Activated naive CD8-positive, alpha-beta T cell treated with anti-CD3 and anti-CD28 coated beads for 36 hours (primary cell): ENCODE measurements at places on chromosomes 3 and 15. TPM values are rescaled to one million over a fixed set of nuclear protein-coding genes. Genes with fewer than 3 reads are reported as not detected.

DNA sequence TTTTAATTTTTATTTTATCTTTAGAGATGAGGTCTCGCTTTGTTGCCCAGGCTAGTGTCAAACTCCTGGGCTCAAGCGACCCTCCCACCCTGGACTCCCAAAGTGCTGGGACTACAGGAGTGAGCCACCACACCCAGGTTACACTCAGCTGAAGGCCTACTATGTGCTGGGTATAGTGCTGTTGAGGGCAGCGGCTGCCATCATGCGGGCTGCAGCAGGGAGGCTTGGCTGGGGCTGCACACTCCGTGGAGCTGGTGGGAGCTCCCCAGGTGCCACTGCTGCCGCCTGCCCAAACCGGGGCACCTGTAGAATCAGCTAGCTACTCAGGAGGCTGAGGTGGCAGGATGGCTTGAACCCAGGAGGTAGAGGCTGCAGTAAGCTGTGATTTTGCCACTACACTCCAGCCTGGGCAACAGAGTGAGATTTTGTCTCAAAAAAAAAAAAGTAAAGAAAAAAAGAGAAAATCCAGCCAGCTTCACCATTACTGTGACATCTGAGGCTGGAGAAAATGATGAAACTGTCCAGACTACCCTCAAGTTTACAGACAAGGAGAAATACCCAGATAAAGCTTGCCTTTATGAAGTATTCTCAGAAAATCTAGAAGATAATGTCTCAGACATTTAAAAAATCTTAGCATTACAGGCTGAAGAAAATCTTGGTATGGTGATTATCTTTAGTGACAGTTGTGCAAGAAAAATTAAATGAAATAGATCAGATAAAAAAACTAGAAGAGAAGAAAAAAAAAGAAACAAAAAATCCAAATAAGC, 42.1 kb downstream of the CRABP1 start:
- DNase-seq = no peak

- no peak for DNase-seq
Observed at GRCh38 chr3:127103080-127103479, 89.9 kb upstream of the PRR23E start.

DNA sequence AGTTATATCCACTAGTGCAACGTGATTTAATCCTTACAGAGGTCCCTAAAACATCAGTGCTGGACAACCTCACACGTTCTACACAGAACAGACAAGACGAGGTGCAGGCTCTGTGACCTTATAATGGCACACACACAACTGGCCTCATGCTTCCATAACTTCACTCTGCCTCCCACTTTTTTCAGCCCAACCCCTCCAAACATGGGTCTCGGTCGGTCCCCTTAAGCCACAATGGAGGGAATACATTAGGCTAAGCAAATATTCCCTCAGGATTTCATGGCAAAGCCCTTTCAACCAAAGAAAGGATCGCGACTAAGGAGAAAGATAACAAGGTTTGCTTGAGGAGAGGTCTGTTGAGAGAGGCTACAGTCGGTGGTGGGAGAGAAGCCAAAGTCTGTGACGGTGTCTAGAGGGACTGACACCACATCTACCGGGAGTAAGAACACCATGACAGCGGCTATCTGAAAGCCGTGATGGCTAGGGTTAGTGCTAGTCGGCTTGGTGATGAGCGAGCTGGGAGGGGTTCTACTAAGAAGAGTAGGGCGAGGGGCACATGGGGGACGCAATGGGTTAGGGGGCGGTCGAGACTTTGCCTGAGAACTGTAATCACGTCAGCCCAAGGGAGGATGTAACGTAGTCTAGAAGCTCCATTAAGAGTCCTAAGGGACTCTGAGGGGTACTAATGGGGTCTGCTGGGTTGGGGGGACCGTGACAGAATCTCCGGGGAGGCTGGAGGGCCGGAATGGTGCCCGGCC, 1.0 kb downstream of the MYO9A start:
- no peak for DNase-seq

GRCh38 chr3:22334996-22335395, 584.0 kb upstream of the ZNF385D start:
- no peak for DNase-seq

- DNase-seq = no peak
Observed at GRCh38 chr3:188001093-188001492, 152.9 kb upstream of the LPP start.

- no peak for DNase-seq
Observed at GRCh38 chr15:28921919-28922706, 36.3 kb downstream of the APBA2 start.

GRCh38 chr3:13891492-13892073, 11.7 kb upstream of the WNT7A start:
- DNase-seq = no peak

DNA sequence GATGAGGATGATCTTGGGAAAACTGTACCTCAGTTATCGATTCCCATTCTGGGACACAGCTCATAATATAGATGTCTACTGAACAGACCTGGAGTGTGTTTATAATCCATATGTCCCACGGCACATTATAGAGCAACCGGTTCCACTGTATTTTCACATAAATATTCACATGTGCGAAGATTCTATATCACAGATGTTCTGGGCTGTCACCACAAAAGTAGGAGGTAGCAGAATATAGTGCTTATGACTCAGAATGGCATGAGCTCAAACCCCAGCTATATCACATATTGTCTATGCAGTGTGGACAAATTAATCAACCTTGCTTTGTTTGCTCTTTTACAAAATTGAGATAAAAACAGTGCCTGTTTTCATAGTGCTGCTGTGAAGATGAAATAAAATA, 640.3 kb upstream of the ADAMTS9 start:
- no peak for DNase-seq

DNA sequence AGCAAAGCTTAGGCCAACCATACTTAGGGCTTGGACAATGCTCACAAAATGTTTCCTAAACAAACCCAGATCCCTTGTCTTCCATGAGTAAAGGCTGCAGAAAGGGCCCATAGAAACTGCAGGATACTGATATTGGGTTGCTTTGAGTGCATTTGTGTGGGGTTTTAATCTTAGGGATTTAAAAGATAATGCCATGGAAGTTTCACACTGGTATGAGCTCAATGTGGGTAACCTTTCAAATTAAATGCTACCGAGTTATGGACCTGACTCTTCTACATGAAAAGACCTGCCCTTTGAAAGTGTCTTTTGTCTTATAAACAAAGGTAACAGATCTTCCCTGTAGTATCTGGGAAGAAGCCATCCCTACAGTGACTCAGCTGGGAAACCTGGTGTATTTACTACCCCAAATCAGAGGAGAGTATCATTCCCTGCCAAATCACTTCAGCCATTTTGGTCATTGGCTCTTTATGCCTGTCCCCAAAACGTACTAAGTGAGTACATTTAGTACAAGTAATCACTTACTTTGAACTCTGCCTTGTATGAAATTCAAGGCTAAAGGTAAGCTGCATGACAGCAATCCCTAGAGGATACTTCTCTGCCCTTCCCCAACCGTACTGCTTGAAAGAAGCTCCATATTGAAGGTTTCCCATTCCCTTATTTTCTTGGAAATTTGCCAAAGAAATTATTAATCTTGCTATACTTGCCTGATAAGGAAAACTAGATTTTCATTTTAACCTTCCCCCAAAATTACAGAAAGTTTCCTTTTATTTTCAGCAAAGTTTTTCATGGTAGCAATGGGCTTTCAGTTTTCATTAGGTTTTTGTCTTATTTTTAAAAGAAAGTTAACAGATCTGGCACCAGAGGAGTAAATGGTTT, 7.2 kb downstream of the TM4SF1 start:
- no peak for DNase-seq

GRCh38 chr15:55014391-55015092, 182.2 kb downstream of the RSL24D1 start:
- DNase-seq = no peak

GRCh38 chr15:52228921-52229320, 37.7 kb upstream of the GNB5 start:
- DNase-seq = no peak

DNA sequence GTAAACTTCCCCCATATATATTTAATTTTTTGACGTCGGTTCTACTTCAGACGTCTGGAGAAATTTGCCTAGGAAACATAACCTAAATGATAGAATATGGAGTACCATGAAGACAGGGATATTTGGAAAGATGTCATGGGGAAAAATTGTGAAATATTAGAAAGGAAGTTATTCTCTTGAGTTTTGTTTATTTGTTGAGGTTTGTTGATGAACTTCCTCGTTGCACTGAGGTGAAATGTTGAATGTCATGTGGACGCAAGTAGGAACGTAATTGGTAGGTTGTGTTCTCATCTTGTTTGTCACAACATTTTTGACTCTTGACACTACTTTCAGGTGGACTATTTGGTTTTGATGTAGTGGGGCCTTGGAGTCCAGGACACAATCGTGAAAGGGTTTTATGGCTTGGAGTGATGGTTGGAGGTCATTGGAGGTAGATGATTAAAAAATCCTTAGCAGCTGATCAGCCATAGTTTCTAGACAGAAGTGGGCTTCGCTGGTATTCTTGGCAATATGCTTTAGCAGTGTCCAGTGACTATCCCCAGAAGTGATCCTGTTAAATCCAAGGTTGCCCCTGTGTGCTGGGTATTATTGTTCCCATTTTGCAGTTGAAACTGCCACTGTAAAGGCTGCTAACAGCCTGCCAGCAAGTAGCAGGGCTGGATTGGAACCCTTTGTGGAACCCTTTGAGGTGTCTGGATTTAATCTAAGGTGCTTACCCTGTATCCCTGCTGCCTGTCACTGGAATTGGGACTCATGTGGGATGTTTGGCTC, 1.5 kb downstream of the ABHD5 start:
- DNase-seq = no peak

- no peak for DNase-seq
Observed at GRCh38 chr3:182949688-182950087, 30.6 kb downstream of the DCUN1D1 start.

DNA sequence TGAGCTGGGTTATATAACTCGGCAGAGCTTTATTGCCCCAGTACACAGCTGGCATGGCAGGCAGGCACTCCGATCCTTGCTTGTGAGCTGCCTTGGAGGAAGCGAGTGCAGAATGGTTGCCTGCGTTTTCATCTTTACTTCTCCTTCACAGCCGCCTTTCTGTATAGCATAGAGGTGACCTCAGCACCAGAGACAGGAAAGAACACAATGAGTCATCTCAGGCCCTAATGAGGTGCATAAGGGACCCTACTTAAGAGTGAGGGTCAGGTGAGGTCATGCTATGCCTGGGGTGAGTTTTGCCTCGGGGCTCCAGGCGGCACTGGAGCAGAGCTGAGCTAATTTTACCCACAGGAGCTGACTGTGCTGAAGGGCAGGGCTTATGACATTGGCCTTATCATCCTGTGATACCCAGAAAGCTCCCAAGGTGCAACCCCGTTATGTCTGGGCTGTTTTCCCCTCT, 43.5 kb downstream of the LPP start:
- no peak for DNase-seq

GRCh38 chr3:1501406-1502115, 408.7 kb downstream of the CNTN6 start:
- DNase-seq = no peak

DNA sequence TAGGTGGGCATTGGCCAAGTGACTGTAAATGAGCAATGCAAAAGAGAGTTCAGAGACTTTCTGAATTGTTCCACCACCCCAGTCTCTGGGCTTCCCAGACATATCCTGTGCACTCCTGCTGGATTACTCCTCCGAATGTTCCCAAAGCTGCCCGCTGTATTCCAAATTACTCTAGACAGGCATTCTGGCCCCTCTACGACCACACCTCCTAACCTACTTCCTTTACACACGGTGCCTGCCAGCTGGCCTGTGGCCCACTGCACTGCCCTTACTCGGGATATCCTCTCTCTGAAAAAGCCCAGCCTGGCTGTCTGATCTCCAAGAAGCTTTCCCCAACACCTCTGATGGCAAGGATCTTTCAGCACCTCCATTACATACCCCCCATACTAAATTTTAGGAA, 66.6 kb downstream of the DUT start:
- DNase-seq = no peak

DNA sequence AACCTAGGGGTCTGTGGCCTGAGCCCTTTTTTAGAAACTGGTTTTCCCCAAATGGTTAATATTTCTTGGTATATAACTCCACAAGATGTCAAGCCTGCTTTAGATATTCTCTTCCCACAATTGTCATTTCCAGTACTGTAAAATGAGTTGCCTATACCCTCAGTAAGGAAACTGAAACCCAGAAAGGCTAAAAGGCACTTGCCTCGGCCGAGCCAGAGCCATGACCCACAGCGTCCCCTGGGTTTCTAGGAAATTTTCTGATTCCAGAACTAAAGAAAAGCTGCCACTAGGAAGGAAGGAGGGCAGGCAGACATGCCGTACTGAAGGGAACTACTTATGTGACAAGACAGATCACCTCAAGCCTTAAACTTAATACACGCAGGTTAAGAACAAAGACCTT, 59.1 kb downstream of the ATP8B4 start:
- no peak for DNase-seq

DNA sequence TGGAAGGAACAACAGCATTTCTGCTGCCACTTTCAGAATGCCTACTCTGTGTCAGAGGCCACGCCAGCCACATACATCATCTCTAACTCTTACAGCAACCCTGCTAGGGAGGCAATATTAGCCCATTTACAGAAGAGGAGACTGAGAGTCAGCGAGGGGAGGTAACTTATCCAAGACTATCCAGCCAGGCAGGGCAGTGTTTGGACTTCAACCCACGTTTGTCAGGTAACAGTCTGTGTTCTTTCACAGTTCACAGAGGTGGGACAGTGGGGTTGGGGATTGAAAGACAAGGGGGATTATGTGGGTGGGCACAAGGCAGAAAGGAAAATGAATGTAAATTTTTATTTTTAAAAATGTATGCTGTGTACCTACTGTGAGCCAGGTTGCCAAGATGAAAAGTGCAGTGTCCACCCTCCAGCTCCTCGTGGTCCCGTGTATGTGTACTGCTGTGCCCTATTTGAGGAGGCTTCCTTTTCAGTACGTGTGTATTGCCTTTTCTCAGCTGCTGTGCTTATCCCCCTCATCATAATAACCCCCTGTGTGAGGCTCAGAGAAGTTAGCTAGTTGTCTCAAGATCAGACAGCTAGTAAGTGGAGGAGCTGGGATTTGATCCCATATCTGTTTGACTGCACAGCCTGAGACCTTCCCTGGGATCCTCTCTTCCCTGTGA, 16.5 kb upstream of the ATP2B2 start:
- no peak for DNase-seq

Gene ALG1L2
- 0.56 TPM for total RNA-seq

Gene ROBO2
- total RNA-seq = not detected

Gene ALS2CL
- total RNA-seq = 1.3 TPM

Gene EIF4E3
- 24.9 TPM for total RNA-seq

Gene TMCO5A
- total RNA-seq = not detected

Gene ARL14
- not detected for total RNA-seq

Gene MFSD1
- total RNA-seq = 17.0 TPM

Gene KCNMB2
- not detected for total RNA-seq

Gene TLNRD1
- 29.9 TPM for total RNA-seq

Gene DAZL
- not detected for total RNA-seq

Gene DUOX1
- 0.14 TPM for total RNA-seq

Gene SERINC4
- total RNA-seq = 0.14 TPM

Gene CFAP44
- 3.7 TPM for total RNA-seq
